ENCODE measurements at places on chromosomes 16 and 17. TPM values are rescaled to one million over a fixed set of nuclear protein-coding genes. Genes with fewer than 3 reads are reported as not detected.
A peak's percentile ranks its signal among the peaks of the same experiment; 100 is the strongest.

Gene CCT6B
- total RNA-seq = 2.4 TPM

Gene DHRS7C
- total RNA-seq = not detected

Gene HOXB5
- total RNA-seq = 0.16 TPM

Gene SLC6A2
- total RNA-seq = not detected

Gene CEMP1
- total RNA-seq = not detected

- peaks cover 14% of the 10 kb centered on the region for H3K4me1 ChIP-seq
- H3K27me3 ChIP-seq = no peaks in the 10 kb centered on the region
- H3K27ac ChIP-seq = no peak overlapping the region
- DNase-seq = no peak
- no peak overlapping the region for H3K4me3 ChIP-seq
- H3K36me3 ChIP-seq = peaks cover 48% of the 10 kb centered on the region
These were observed 10.4 kb downstream of the GLYR1 start for GRCh38 chr16:4836727-4837126.

DNA sequence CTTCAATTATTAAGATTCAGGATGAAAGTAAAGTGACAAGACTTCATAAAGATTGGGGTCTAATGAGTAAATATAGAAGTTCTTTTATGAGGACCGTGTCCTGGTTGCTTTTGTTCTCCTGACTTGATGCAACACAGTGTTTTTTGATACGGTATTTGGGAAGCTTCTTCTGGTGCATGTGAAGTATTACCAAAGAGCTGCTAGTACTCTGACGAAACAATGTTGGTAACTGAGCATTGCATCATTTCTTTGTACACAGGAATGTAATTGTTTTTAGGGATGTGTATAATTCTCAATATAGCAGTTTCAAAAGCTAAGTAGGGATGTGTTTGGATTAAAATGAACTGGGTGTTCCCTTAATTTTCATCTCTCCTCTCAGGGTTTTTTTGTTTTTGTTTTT lies 15.9 kb downstream of the KPNB1 start:
- no peak overlapping the region for H3K4me3 ChIP-seq
- H3K27me3 ChIP-seq = no peaks in the 10 kb centered on the region
- H3K27ac ChIP-seq = no peak overlapping the region
- H3K36me3 ChIP-seq = peaks cover 75% of the 10 kb centered on the region
- H3K4me1 ChIP-seq = peaks cover 56% of the 10 kb centered on the region

- no peak for DNase-seq
- H3K4me1 ChIP-seq = peaks cover 6% of the 10 kb centered on the region
- H3K36me3 ChIP-seq = peaks cover 20% of the 10 kb centered on the region
- no peak overlapping the region for H3K27ac ChIP-seq
- H3K4me3 ChIP-seq = no peak overlapping the region
- no peaks in the 10 kb centered on the region for H3K27me3 ChIP-seq
These were observed 32.9 kb downstream of the SMYD4 start for GRCh38 chr17:1796800-1797199.

- no peak overlapping the region for H3K27ac ChIP-seq
- H3K4me3 ChIP-seq = no peak overlapping the region
- DNase-seq = no peak
- H3K27me3 ChIP-seq = no peaks in the 10 kb centered on the region
These were observed 9.8 kb downstream of the MYO1C start for GRCh38 chr17:1482680-1483079.

DNA sequence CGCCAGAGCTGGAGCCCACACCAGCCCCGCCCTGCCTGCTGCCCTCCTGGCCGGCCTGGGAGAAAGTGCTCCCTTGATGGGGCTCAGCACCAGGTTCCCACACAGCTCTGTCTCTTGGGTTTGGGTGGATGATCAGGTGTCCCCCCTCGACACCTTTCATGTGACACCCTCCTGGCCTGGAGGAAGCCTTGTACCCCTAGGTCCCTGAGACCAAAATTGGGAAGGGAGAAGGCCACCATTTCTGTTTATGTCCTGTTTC lies 19.4 kb upstream of the PLLP start:
- peaks cover 3% of the 10 kb centered on the region for H3K27me3 ChIP-seq
- DNase-seq = no peak
- H3K4me3 ChIP-seq = no peak overlapping the region

DNA sequence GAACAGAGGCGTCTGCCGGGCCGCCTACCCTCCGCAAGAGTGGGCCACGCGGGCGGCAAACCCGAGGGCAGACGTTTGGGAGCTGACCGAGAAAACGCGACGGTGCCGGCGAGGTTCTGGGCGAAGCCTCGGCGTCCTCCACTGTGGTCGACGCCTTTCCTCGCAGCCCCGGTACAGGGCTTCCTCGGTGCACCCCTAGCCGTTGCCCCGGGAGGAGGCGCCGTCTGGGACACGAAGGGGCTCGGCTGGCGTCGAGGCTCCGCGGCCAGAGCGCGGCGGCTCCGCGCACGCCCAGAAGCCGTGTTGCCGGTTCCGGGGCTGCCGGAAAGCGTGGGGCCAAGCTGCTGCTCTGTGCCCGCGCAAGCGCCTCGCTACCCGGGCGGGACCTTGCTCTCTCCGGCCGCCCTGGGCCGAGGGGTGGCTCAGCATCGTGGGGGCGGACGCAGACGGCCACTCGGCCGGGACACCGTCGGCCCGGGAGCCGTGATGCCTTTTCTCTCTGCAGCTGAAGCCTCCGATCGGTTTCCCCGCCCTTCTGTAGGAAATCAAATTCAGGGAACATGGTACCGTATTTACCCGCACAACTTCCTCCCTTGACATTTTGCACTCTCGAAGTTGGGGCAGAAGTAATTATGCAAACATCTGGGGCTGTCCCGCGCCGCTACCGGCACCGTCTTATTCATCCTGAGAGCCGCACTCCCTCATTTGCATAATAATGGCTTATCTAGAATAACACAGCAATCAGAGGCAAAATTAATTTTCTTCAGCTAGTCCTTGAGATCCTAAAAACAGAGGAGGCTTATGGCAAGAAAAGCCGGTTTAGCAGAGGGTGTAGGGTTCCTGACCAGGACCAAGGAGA lies 7.3 kb upstream of the CBX8 start:
- H3K4me1 ChIP-seq = peaks cover 38% of the 10 kb centered on the region
- peak overlapping the region; percentile 59 for H3K4me3 ChIP-seq
- H3K27me3 ChIP-seq = peaks cover 87% of the 10 kb centered on the region
- peak overlapping the region; percentile 75 for H3K27ac ChIP-seq
- DNase-seq = peak; percentile 84

DNA sequence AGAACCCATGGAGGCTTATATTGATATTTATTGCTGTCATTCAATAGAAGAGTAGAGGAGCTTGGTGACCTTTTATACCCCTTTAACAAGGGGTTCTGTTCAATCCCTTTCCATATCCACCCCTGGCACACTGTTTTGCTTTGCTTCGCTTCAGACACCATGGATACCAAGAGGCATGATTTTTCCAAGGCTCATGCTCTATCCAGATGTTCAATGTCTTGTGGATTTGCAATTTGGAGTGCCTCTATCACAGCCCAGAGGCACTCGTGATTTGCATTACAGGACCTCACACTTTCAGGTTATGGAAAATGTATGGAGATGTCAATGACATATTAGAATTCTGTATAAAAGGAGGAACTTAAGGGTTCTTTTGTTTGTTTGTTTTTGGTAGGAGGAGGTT lies 21.5 kb downstream of the CFAP20 start:
- H3K4me1 ChIP-seq = peaks cover 6% of the 10 kb centered on the region
- H3K27ac ChIP-seq = no peak overlapping the region
- no peak overlapping the region for H3K4me3 ChIP-seq
- H3K27me3 ChIP-seq = no peaks in the 10 kb centered on the region

DNA sequence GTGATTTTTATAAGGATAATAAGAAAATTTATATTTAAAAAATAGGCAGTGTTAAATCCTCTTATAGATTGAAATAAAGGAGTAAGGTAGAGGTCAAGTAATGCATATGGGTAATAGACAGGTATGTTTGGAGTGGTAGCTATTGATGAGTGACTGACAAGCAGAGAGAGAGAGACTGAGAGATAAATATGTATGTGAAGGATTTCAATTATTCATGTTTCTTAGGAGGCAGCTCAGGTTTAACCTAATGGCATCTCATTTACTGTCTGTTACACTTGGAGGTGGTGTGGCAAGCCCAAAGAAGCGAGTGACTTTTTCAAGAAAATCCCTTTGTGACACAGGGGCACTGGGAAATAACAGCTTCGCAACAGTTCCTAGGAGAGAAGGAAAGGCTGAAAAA lies 120.2 kb downstream of the KIF2B start:
- DNase-seq = no peak
- no peak overlapping the region for H3K4me3 ChIP-seq
- no peak overlapping the region for H3K27ac ChIP-seq

GRCh38 chr17:16282522-16282921 lies 65.5 kb downstream of the PIGL start:
- no peak overlapping the region for H3K27ac ChIP-seq
- no peak overlapping the region for H3K4me3 ChIP-seq
- peaks cover 24% of the 10 kb centered on the region for H3K36me3 ChIP-seq
- H3K27me3 ChIP-seq = no peaks in the 10 kb centered on the region
- H3K4me1 ChIP-seq = peaks cover 28% of the 10 kb centered on the region

DNA sequence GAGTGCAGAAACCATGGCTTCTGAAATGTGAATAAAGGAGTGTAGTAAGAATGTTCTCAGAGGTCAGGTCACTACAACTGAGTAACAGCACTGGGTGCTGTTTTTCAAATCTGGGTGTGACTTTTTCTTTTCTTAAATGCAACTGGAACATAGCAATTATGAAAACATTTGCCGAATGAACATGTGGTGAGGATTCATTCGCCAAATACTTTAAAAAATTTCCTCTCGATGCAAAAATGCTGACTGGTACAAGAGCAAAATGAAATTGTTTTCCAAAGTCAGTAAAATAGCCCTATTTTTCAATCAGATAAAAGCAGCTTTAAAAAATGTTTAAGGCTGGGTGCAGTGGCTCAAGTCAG lies 18.6 kb downstream of the ZDHHC7 start:
- DNase-seq = no peak
- peaks cover 7% of the 10 kb centered on the region for H3K4me1 ChIP-seq
- H3K27ac ChIP-seq = no peak overlapping the region
- no peaks in the 10 kb centered on the region for H3K27me3 ChIP-seq
- peaks cover 21% of the 10 kb centered on the region for H3K36me3 ChIP-seq
- H3K4me3 ChIP-seq = no peak overlapping the region

DNA sequence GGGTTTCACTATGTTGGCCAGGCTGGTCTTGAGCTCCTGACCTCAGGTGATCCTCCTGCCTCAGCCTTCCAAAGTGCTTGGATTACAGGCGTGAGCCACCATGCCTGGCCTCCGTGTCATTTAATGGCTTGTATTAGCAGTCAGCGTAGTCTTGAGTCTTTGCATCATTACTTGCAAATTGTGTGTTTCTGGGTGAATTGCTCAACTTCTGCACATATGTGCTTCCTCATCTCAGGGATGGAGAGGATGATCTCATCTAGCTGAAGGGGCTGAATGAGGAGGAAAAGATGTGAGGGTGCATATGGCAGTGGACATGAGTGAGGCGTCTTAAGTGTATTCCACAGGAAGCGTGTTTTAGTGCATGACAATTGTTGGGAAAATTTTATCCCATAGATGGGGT lies 155.8 kb downstream of the SNX29 start:
- no peaks in the 10 kb centered on the region for H3K4me1 ChIP-seq
- no peak overlapping the region for H3K4me3 ChIP-seq
- peaks cover 14% of the 10 kb centered on the region for H3K36me3 ChIP-seq
- DNase-seq = no peak
- no peak overlapping the region for H3K27ac ChIP-seq

- H3K27ac ChIP-seq = no peak overlapping the region
- H3K4me1 ChIP-seq = peaks cover 7% of the 10 kb centered on the region
- no peak overlapping the region for H3K4me3 ChIP-seq
These were observed 68.1 kb downstream of the IRF8 start for GRCh38 chr16:85967111-85967510.

DNA sequence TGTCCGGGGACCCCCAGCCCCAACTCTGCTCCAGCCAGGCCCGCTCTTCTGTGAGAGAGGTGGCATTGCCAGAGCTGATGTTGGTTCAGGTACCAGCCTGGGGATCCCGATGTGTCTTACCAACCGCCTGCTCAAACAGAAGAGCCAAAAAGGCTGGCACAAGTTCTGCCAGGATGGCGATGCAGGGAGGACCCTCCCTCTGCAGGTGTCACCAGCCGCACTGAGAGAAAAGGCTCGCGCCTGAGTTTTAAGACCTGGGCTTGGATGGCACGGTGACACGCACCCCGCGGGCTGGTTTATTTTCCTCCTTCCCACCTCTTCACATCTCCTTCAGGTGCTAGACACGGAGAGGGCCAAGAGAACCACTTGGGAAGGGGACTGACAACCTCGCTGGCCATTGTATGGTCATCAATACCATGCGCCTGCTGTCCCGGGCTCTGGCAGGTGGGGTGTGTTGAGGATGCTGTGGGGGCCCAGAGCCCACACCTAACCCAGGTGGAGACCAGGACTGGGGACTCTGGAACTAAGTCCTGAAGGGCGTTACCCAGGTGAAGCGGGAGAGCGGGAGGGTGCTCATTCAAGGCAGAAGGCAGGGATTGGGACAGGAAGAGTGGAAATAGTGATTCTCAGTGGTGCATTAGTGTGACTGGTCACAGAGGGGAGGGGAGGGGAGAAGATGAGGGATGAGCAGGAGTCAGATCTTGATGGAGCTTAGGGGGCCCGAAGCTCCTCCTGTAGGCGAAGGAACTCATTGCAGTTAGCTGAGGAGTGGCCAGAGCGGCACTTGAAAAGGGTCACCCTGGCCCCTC lies 16.3 kb downstream of the FOXJ1 start:
- H3K27ac ChIP-seq = no peak overlapping the region
- peaks cover 18% of the 10 kb centered on the region for H3K4me1 ChIP-seq
- H3K4me3 ChIP-seq = no peak overlapping the region

GRCh38 chr17:14318109-14318917 lies 17.4 kb downstream of the HS3ST3B1 start:
- H3K36me3 ChIP-seq = peaks cover 2% of the 10 kb centered on the region
- H3K27me3 ChIP-seq = no peaks in the 10 kb centered on the region
- DNase-seq = no peak
- no peak overlapping the region for H3K27ac ChIP-seq
- H3K4me1 ChIP-seq = peaks cover 28% of the 10 kb centered on the region
- H3K4me3 ChIP-seq = no peak overlapping the region

DNA sequence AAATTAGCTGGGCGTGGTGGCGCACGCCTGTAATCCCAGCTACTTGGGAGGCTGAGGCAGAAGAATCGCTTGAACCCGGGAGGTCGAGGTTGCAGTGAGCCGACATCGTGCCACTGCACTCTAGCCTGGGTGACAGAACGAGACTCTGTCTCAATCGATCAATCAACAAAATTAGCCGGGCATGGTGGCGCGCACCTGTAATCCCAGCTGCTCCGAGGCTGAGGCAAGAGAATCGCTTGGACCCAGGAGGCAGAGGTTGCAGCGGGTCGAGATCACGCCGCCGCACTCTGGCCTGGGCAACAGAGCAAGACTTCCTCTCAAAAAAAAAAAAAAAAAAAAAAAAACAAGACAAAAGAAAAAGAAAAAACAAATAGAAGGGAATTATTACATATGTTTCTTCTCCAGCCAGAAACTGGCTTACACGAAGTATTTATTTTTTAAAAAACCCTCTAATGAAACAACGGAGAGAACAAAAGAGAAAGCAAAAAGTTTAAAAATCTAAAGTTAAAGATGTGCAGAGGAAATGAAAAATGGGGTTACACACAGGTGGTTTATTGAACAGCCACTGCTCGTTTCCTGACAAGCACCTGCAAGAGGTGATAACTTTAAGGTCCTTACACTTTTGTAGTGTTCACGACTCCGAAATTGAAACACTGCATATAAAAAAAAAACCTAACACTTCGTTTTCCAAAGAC lies 1.4 kb downstream of the SYNRG start:
- peaks cover 50% of the 10 kb centered on the region for H3K4me1 ChIP-seq
- H3K4me3 ChIP-seq = peak overlapping the region; percentile 79
- peak; percentile 66 for DNase-seq
